ENCODE measurements at places on chromosomes 3 and 15.
A peak's percentile ranks its signal among the peaks of the same experiment; 100 is the strongest.

GRCh38 chr15:89820666-89821611 lies 6.3 kb upstream of the ANPEP start:
- no peak for DNase-seq

GRCh38 chr15:34182942-34183341 lies 27.0 kb downstream of the KATNBL1 start:
- DNase-seq: no peak

DNA sequence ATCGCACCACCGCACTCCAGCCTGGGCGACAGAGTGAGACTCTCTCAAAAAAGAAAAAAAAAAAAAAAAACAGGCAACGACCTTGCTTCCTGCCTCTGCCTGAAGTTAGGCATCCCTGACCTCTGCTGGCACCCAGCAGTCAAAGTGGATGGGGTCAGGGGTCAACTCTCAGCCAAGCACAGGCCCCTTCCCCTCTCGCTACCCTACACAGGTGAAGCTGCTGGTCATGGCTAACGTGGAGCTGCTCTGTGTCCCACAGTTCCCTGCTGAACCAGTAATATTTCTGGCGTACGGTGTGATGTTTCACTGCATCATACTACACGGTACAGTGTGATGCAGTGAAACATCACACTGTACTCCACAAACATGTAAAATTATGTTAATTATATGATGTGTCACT lies 13.9 kb upstream of the FRG2C start:
- DNase-seq: no peak

- no peak for DNase-seq
Measured at GRCh38 chr3:120550546-120550945, 45.6 kb upstream of the NDUFB4 start.

- peak; percentile 45 for DNase-seq
Measured at GRCh38 chr3:149655826-149656574, 1.8 kb downstream of the WWTR1 start.

GRCh38 chr3:39892068-39892467 lies 82.7 kb downstream of the MYRIP start:
- DNase-seq: no peak

DNA sequence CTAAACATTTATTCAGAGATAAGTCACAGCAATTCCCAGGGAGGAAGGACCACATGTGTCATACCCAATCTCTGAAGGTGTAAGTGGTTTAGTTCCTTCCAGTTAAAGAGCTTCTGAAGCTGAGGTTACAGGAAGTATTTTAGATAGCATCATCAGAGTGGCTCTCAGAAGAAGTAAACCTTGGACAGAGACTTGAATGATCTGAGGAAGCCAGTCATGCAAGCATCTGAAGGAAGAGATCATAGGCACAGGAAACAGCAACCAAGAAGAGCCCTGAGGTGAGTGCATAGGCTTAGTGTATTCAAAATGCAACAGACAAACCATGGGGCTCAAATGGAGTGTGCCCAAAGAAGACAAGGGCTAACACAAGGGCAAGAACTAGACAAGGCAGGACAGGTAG lies 210.3 kb downstream of the ULK4 start:
- no peak for DNase-seq

GRCh38 chr15:25671132-25671531 lies 192.0 kb downstream of the ATP10A start:
- DNase-seq: peak; percentile 56

GRCh38 chr3:34207002-34207401 lies 408.6 kb downstream of the PDCD6IP start:
- no peak for DNase-seq

DNA sequence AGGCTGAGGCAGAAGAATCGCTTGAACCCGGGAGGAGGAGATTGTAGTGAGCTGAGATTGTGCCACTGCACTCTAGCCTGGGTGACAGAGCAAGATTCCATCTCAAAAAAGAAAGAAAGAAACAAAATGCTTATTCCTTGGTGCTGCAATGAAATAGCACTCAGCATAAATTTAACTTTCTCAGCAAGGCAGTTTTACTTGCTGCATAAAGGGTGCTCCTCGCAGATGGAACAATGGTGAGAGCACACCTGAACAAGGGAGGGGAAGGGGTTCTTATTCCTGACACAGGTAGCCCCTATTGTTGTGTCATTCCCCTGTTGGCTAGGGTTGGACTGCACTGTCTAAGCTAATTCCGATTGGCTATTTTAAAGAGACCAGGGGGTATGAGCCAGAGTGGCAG lies 17.1 kb downstream of the PAK2 start:
- DNase-seq: no peak

- DNase-seq: no peak
Measured at GRCh38 chr3:62600033-62600432, 226.7 kb upstream of the FEZF2 start.

DNA sequence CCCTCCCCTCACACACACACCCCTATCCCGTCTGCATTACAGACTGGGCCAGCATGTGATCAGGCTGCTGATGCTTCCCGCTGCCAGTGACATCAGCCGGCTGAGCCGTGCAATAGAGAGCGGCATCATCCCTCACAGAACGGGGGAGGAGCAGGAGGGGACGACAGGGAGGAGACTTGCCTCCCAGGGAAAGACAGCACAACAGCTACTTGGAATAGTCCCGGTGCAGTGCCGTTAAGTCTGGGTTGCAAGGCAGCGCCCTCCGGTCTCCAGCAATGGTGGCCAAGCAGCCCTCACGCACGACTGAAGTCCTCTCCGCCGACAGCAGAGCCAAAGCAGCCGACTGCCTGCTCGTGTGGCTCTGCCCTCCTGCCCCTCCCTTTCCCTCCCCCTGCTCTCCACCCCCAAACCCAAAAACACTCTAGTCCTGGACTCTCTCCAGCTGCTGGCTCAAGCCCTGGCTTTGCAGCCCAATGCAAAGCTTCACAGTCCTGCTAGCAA lies 31.5 kb upstream of the RPS17 start:
- peak; percentile 74 for DNase-seq

DNA sequence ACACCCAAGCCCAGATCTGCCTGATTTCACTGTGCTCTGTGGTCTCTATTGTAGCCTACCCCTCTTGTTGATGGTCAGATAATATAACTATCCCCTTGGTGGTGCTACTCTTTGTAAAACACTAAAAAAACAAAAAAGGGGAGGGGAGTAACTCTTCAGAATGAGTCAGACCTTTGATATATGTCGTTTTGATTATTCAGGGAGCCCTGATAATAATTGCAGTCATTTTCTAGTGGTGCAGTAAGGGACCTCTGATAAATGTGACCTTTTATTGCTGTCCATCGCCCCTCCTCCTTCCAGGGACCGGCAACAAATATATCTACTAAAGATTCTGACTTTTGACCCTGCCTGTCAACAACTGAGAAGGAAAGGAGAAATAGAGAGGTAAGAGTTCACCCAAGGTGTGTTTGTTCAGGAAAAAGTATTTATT lies 45.1 kb upstream of the MAGI1 start:
- DNase-seq: no peak

DNA sequence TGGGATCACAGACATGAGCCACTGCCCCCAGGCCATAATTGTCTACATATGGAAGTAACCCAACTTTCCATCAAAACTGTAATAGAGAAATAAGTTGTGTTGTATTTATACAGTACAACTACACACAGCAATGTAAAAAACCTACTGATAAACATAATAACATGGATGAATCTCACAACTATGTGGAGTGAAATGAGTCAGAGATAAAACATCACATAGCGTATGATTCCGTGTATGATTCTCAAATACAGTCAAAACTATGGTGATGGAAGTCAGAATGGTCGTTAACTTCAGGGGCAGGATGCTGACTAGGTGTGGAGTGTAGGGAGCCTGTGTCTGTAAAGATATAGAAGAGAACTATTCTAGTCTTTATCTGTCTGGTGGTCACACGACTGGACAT lies 332.7 kb upstream of the SLCO3A1 start:
- DNase-seq: no peak

DNA sequence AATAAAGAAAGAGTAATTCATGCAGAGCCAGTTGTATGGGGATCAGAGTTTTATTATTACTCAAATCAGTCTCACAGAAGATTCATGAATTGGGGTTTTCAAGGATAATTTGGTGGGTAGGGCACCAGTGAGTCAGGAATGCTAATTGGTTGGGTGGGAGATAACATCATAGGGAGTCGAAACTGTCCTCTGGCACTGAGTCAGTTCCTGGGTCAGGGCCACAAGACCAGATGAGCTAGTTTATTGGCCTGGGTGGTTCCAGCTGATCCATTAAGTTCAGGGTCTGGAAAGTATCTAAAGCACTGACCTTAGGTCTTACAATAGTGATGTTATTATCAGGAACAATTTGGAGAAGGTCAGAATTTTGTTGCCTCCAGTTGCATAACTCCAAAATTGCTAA lies 998.6 kb upstream of the EPHA6 start:
- DNase-seq: no peak

DNA sequence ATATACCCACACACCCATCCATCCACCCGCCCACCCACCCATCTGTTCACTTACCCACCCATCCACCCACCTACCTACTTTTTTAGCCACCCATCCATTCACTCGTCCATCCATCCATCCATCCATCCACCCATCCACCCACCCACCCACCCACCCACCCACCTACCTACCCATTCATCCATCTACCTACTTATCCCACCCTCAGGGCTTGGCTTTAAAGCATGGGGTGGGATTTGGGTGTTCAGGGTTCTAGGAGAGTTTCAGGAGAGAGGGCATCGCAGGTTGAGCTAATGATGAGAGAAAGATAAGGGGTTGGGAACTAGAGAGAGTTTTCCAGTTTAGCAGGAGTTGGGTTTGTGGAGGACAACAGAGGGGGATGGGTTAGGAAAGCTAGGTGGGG lies 9.7 kb downstream of the FBLN2 start:
- no peak for DNase-seq

- no peak for DNase-seq
Measured at GRCh38 chr3:171329746-171330145, 130.5 kb downstream of the TNIK start.

- no peak for DNase-seq
Measured at GRCh38 chr3:119184111-119184510, 10.7 kb downstream of the UPK1B start.

DNA sequence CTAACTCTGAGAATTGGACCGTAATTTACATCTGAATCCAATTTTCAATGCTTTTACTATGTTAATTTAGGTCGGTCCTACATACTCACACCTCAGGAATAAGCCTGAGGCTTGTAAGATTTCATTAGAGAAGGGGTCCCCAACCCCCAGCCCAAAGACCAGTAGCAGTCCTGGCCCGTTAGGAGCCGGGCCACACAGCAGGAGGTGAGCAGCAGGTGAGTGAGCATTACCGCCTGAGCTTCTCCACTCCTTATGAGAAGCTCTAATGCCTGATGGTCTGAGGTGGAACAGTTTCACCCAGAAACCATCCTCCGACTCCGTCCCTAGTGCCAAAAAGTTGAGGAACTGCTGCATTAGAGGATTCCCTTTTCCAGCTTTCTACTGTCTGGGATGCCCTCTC lies 757.3 kb downstream of the SI start:
- DNase-seq: no peak

DNA sequence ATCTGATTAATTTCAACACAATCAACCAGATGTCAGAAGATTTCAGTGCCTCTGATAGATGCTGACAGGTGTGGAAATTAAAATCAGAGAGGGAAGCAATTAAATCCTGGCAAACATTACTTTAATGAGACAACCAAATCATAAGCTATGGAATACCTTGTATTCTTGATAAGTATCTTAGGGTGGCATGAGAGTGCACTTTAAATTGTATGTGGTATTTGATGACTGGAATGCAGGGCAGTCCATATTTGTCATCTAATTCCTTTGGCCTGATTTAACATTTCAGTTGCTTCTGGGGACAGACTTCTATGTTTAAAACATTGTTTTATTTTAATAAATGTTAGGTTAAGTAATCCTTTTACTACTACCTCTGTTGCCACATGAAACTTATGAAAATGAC lies 184.1 kb downstream of the LPP start:
- DNase-seq: no peak

- peak; percentile 61 for DNase-seq
Measured at GRCh38 chr15:65916664-65917406, 47.5 kb downstream of the RAB11A start.

DNA sequence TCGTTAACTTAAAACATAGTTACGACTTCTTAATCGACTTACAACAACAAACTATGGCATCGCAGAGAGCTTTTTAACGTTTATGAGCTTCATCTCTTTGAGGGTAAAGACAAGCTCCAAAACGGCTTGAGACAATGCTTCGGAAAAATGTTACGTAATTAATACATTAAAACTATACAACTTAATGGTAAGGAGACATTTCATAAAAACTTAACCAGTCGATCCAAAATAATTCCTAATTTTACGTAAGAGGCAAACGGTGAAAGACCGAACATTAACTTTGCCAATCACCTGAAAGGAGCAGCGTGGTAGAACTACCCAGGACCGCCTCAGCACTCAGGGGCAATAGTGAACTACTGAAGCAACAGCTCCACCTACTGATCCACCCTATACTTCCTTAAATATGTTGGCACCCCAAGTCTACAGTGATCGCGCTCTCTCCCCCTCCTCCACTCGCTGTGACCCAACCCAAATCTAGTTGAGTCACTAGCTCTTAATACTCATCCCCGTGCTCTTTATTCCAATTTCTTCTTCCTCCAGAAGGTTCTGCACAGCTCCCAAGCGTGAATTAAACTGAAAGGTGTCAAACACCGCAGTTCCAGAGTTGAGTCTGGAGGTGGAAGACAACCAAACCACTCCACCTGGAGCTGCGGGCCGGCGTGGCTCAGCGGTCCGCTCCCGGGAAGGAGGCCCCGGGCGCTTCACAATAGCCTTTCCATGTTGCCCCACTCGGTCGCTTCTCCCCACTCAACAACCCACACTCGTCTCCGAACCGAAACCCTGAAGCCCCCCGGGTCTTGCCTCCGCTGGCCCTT lies 901 bp downstream of the NAA50 start:
- DNase-seq: peak; percentile 82

- DNase-seq: no peak
Measured at GRCh38 chr3:186901135-186901734, 29.1 kb upstream of the ST6GAL1 start.

DNA sequence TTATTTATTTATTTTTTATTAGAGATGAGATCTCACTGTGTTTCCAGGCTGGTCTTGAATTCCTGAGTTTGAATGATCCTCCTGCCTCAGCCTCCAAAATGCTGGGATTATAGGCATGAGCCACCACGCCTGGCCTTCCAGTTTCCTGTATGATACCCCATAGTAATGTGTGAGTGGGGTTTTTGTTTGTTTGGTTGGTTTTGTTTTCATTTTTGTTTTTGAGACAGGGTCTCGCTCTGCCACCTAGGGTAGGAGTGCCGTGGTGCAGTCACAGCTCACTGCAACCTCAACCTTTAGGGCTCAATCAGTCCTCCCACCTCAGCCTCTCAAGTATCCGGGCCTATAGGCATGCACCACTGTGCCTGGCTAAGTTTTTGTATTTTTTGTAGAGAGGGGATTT lies 30.9 kb downstream of the GOLM2 start:
- DNase-seq: no peak

- no peak for DNase-seq
Measured at GRCh38 chr3:40185029-40185695, 124.3 kb upstream of the EIF1B start.

Measured in right forelimb (tissue), 1 donor.